ENCODE measurements at places on chromosomes 13 and 19.

DNA sequence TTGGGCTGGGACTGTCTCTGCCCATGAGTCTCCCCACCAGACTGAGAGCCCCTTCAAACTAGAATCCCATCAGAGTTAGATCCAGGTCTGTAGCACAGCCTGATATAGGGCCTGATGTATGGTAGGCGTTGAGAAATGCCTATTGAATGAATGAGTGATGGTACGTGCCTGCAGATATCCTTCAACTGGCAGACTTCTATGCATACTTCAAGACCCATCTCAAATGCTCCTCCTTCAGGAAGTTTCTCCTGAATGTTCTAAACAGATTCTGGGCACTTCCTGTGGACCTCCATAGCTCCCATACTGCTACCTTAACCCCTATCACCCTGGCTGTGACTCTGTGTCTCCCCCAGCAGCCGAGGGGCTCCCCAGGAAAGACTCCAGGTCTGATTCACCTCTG is 48.2 kb downstream of the KCNC3 start:
- DNase-seq, result no peak

- DNase-seq, result no peak
These were observed 115.2 kb downstream of the OLFM4 start for GRCh38 chr13:53143757-53144339.

DNA sequence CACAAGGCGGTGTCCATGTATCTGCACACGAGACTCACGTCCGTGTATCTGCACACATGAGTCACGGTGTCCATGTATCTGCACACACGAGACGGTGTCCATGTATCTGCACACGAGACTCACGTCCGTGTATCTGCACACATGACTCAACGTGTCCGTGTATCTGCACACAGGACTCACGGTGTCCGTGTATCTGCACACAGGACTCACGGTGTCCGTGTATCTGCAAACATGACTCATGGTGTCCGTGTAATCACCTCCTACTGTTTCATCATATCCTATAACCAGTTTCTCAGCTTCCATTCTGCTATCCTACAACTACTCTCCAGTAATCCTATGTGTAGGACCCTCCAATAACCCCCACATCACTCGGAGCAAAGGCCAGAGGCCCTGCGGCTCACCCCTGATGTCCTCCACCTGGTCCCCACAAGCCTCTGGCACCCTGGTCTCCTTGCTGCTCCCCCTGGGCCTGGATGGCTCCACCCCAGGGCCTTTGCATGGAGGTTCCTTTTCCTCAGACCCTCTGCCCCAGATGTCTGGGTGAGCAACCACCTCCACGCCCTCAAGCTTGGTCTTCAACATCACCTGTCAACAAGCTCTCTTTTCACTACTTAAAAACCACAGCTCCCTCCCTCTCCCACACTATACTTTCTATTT is 2.5 kb upstream of the TMEM255B start:
- no peak for DNase-seq

DNA sequence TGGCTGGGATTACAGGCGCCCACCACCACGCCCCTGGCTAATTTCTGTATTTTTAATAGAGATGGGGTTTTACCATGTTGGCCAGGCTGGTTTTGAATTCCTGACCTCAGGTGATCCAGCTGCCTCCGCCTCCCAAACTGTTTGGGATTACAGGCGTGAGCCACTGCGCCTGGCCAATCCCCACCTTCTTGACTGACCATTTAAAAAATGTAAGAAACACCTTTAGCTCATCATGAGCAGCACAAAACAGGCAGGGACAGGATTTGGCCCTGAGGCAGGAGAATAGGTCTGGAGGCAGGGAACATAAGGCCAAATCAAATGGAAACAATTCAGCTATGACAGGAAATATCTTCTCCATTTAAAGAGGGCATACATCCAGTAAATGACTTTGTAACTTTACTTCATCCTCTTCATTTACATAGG is 1.4 kb upstream of the MPV17L2 start:
- no peak for DNase-seq
